ENCODE measurements at places on chromosomes 4 and X. TPM values are rescaled to one million over a fixed set of nuclear protein-coding genes. Genes with fewer than 3 reads are reported as not detected.
A peak's percentile ranks its signal among the peaks of the same experiment; 100 is the strongest.

DNA sequence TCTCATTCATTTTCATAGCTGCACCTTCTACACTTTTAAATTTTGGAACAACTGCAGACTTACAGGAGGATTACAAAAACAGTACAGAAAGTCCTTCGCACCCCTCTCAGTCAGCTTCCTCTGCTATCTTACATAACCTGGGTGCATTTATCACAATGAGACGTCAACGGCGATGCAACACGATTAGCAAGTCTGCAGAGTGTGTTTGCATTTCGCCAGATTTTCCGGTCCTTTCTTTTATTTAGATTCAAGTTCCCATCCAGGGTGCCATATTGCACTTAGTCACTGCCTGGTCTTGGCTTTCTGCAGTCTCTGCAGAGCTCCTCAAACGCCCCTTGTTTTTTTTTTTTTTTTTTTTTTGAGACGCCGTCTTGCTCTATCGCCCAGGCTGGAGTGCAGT is 85.9 kb downstream of the ASMT start:
- no peak for DNase-seq

GRCh38 chr4:141241986-141242385 is 21.3 kb downstream of the ZNF330 start:
- no peak for DNase-seq

DNA sequence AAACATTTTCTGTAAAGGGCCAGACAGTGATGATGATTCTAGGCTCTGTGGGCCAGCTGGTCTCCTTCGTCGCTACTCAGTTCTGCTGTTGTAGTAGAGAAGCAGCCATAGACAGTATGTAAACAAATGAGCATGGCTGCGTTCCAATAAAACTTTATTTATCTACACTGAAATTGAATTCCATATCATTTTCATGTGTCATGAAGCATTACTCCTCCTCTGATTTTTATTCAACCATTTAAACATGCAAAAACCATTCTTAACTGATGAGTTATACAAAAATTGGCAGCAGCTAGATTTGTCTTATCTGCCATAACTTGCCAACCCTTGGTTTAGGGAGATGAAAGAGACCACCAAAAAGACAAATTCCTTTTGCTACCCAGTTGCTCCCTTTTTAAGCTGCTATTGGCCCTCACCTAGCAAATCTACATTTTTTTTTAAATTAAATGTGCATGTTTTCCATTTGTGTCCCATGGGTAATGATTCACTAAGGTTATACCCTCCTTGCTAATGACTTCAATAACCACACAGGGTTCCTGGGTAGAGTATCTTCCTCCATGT is 309.9 kb downstream of the DHX15 start:
- DNase-seq = peak; percentile 2

DNA sequence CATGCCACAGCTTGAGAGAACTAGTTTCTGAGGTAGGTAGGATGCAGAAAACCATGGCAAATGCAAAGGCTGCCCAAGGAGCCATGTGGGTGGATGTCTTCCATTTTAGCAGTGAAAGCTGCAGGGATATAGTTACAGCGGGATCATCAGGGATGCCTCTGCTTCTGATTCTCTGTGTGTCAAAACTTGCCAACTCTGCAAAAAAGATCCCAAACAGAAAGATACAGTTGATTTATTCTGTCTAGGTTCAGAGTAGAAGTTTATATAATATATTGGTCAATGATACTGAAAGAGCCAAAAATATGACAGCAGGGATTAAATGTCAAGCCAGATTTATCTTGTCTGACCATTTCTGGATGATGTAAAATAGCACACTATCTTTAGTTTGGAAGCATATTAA is 42.4 kb upstream of the SFRP2 start:
- DNase-seq = no peak

- DNase-seq = no peak
Measured at GRCh38 chr4:88989990-88990389, 67.0 kb downstream of the FAM13A start.

DNA sequence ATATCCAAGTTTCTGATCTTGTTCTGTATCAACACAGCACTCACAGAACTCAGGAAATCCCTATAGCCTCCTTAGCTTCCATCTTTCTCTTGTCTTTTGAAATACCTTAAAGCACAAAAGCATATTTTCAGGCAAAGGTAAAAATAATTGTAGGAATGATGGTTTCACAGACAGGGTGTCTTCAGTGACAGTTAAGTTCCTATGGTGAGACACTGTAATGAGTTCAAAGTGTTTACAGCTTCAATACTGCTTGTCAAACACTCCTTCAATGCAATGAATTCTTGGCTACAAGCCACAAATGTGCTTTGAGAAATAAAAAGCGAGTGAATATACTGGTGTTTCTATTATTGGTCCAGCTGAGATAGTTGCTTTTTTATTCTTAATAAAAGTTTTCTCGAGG is 466.0 kb downstream of the DMD start:
- no peak for DNase-seq

GRCh38 chrX:50747471-50747900 is 66.5 kb downstream of the SHROOM4 start:
- peak; percentile 2 for DNase-seq

DNA sequence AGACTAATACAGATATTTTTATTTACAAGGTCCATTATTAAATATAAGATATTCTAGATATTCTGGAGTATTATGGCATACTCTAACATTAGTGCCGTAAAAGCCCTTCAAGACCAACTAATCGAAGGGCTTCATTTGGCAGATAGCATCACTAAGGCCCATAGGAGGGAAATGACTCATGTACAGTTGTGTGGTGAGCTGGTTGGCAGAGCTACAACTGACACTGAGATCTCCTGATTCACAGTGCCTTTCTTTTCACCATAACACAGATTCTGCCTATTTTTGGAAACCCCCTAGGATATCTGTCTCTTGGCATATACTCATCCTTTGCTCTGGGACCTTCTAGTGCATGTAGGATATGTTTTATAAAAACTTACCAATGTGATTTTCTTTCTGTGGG is 201.7 kb upstream of the AFF2 start:
- DNase-seq = no peak

- no peak for DNase-seq
Measured at GRCh38 chr4:40502934-40503333, 126.7 kb downstream of the RBM47 start.

DNA sequence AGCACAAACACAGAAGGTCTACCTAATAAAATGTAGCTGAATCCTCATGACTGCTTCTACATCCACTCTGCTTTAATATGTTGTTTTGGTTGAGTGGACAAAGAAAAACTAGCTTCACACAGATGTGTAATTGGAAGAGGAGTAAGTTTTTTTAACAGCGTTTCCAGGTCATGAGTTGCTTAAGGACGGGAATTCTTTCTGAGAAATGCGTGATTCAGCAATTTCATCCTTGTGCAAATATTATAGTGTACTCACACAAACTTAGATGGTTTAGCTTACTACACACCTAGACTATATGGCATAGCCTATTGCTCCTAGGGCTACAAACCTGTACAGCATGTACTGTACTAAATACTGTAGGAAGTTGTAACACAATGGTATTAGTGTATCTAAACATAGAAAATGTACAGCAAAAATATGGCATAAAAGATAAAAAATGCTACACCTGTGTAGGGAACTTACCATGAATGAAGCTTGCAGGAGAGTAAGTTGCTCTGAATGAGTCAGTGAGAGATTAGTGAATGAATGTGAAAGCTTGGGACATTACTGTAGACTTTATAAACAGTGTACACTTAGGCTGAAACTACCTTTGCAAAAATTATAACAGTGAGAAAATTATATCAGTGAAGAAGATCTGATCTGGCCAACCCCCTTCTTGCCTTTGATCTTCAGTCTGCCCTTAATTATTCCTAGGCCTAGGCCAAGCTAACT is 70.8 kb upstream of the IL15 start:
- DNase-seq = peak; percentile 44

DNA sequence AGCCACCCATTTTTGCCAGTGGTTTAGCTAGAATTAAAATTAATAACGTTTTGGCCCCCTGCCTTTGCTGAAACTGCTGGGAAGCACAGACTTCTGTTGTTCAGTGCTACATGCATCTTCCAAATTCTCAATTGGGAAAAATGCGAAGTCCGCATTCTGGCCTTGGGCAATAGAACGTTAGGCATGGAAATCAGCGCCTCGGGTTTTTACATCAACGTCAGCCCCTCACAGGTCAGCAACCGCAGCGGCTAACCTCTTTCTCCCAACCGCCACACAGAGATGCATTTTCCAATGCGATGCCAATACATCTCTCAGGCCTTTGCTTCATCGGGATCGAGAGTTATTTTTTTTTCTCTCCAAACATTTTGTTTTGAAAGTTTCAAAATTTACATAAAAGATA is 339.1 kb downstream of the DCHS2 start:
- DNase-seq = no peak

GRCh38 chr4:185938654-185939053 is 126.7 kb upstream of the SORBS2 start:
- no peak for DNase-seq

- no peak for DNase-seq
Measured at GRCh38 chrX:68755616-68756125, 73.2 kb upstream of the EFNB1 start.

GRCh38 chr4:182883351-182883750 is 33.8 kb downstream of the DCTD start:
- DNase-seq = no peak

DNA sequence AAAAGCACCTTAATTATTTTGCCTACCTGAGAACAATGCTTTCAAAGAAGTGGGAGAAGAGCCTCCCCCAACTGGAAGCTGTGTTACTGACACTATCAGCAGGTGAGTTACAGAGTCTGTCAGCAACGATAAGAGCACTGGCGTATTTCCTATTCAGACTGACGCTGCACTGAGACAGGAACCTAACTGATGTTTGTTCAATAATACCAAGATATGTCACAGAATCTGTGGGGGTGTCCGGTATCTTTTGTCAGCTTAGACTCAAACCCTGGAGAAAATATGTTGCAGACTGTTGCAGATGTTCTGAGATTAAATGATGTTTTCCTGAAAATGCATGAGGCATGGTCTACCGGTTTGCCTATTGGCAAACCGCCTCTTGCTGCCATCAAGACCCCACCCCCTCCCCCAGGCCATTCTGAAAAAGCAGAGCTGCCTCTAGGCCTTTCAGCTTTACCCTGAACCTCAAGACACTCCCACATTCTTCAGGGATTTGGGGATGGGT is 115.2 kb upstream of the KIT start:
- DNase-seq = no peak

DNA sequence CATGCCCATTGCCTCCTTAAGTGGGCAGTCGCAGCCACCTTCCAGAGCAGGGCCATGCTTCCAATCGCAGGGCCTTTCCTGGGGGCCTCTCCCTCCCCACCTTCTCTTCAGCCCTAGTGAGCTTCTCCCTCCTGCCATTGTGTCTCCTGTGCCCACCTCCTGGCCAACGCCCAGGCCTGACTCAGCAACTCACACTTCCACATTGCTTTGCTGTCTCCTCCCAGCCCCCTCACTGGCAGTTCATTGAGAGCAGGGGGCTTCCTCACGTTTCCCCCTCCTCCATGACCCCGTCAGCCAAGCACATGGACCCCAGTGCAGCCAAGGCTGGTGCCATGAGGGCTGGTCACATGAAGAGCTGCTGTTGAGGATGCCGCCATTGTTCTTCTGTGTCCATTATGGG is 25.9 kb downstream of the HTRA3 start:
- DNase-seq = no peak

DNA sequence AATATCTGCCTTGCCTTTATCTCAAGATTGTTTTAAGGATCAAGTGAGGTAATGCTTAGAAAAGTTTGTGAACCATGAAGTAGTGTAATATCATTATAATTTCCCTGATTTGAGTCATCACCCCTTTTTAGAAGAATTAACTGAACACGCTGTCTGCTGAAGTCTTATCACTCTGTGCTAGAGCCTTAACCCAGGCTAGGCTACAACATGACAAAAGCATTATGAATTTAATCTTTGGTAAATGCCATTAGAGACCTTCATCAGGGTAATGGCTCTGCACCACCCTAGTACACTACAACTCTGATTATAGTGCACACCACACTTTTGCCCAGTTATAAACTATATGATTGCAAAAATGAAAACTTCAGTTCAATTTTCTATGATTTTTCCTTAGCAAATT is 118.3 kb downstream of the ADGRL3 start:
- DNase-seq = no peak

DNA sequence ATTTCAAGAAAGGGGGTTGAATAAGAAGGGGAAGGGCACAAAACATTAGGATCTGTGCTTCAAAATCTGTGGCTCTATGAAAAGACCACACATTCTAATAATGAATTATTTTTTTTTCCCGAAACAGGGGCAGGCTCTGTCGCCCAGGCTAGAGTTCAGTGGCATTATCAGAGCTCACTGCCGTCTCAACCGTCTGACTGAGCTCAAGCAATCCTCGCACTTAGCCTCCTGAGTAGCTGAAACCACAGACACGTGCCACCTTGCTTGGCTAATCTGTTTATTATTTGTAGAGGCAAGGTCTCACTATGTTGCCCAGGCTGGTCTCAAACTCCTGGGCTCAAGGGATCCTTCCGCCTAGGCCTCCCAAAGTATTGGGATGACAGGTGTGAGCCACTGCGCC is 33.4 kb downstream of the ACSL1 start:
- DNase-seq = peak; percentile 60

DNA sequence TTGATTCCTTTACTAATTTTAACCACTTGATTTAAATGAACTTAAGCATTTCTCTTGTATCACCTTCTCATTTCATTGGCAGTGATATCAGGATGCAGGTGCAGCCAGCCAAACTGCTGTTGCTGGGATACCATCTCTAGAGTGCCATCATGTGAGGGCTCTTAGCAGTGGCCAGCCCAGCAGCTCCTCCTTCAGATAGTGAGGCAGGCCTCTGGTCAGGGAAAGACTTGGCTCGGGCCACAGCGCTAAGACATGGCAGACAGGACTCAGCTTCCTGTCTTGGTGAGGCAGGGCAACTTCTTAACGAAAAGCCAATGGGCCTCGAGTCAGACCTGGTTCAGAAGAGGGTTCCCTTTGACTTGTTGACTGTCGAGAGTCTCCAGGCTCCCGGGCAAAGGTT is 50.0 kb downstream of the NOP14 start:
- DNase-seq = no peak

DNA sequence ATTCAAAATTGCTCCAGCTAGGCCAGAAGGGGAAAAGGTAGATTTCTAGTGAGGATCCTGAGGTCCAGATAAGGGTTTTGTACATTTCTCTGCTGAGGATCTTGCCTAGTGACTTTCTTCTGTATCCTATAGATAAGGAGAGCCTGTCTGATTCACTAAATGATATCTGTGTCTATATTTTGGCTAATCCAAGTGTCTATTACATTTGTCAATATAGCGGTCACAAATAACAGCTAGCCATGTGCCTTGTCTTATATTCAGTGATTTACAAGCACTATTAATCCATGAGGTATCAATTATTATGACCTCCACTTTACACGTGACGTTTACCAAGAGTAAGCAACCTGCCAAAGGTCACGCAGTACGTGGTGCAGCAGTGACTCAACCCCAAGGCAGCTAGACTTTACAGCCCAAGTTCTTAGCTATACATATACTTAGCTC is 41.6 kb downstream of the TMEM165 start:
- DNase-seq = peak; percentile 60

GRCh38 chr4:188002323-188002722 is 6.8 kb downstream of the ZFP42 start:
- DNase-seq = no peak

The HAND2 gene
- total RNA-seq = 45.4 TPM

The GLUD2 gene
- 1.9 TPM for total RNA-seq

The P2RY8 gene
- total RNA-seq = not detected

The ARMCX1 gene
- total RNA-seq = 41.9 TPM

The GRPEL1 gene
- 17.1 TPM for total RNA-seq

The GDPD2 gene
- total RNA-seq = not detected

The CD38 gene
- under 0.01 TPM for total RNA-seq

The MAGEA8 gene
- total RNA-seq = not detected

The KCTD8 gene
- under 0.01 TPM for total RNA-seq

The AKAP4 gene
- total RNA-seq = not detected

The REPS2 gene
- 0.43 TPM for total RNA-seq

The WAS gene
- not detected for total RNA-seq
